NCI-H2107 (cell line): ENCODE measurements at places on chromosomes 13 and 19.

DNA sequence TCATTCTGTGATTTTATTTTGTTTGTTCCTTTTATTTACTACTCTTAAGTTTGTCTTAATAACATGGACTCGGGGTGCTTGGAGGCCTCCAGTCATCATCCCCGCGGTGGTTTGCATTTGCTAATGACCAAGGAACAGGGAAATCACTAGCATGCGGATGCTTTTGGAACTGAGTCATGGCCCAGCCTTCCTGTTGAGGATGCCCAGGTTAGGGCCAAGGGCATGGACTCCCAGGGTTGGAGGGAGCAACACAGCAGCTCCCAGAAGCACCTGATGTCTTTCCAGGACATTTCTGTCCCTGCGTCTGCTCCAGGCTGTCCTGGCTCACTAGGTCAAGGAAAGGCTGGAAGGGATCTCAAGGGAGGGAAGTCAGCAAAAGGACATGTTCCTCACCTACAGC, 423.7 kb upstream of the TSHZ3 start:
- no peak for DNase-seq

- no peak for DNase-seq
Measured at GRCh38 chr13:113448885-113449692, 4.2 kb downstream of the ADPRHL1 start.

GRCh38 chr13:64471916-64472315, 2758.2 kb downstream of the PCDH9 start:
- no peak for DNase-seq

DNA sequence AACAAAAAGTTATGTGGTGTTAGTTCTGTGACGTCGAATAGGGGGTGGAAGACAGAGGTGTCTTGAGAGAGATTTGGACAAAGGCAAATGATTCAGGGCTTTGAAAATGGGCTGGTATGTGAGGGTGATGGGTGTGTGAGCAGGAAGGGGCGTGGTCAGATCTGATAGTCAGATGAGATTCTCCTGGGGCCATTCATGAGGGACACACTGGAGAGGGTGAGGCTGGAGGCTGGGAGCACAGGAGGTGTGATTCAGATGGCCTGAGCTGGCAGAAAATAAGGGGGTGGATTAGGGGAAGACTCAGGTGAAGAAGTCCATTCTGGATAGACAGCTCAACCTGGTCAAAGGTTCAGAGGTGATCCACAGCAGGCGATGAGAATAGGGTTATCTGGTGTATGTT, 28.0 kb downstream of the CYP4F22 start:
- DNase-seq, result no peak

- DNase-seq, result no peak
Measured at GRCh38 chr13:113607889-113608635, 23.5 kb downstream of the TFDP1 start.

DNA sequence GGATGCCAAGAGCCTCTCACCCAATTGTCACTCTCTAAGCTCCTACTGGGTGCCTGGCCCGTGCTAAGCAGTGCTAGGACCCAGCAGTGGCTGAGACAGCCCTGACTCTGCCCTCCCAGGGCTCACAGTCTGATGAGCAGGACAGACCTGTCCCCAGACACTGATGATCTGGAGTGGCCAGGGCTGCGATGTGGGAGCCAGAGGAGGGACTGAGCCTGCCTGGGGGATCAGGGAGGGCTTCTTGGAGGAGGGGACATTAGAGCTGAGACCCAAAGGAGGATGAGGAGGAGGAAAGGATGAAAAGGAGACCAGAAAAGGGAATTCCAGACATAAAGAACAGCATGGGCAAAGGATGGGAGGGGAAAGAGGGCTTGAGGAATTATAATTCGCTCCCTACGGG, 6.6 kb downstream of the ERCC1 start:
- DNase-seq, result no peak

GRCh38 chr13:98798849-98799645, 46.6 kb upstream of the SLC15A1 start:
- DNase-seq, result no peak

GRCh38 chr19:11624069-11624463, 26.8 kb downstream of the ZNF627 start:
- DNase-seq, result no peak

DNA sequence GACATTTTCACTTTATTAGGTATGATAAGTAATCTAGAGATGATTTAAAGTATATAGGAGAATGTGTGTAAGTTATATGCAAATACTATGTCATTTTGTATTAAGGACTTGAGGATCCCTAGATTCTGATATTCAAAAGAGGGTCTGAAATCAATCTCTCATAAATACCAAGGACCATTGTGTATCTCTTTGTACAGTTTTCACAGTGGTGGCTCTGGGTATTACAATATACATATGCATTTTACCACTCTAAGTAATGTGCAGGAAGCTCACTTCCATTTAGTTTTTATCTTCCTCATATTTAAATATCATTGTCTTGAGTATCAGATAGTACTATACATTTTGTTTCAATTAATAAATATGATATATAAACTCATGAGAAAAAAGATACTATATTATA, 862.6 kb upstream of the PCDH20 start:
- no peak for DNase-seq

DNA sequence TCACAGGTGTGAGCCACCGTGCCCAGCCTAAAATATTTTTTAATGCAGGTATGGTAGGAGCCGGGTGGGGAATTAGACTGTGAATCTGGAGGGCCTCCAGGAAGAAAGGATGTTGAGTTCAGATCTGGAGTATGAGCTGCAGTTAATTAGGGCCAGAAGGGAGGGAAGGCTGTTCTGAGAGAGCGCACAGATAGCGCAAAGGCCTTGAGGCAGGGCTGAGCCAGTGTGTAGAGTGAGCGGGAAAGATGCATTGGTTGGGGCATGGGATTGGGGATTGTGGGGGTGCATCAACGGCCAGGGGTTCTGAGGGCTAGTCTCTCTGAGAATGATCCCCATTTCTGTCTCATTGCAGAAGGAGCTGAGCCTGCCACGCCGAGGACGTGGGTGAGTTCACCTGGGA, 9.7 kb downstream of the MAST3 start:
- no peak for DNase-seq

DNA sequence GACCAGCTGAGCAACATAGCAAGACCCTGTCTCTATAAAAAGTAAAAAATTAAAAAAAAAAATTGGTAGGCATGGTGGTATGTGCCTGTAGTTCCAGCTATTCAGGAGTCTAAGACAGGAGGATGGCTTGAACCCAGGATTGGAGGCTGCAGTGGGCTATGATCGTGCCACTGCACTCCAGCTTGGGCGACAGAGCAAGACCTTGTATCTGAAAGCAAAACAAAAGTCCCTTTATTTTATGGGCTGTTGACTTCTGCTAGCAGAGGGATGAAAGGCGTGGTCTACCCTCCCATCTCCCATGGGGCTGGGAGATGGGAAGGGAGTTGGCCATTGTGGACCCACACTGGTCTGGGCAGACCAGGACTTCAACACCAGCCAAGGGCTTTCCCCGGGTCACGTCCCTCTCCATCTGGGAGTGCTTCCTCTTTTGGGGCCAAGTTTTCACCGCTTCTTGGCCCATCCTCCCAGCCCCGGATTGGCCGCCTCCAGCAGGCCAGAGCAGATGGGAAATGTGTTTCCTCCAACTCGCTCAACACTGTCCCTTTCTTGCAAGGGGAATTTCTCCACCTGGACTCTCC, 2.2 kb upstream of the TNFSF9 start:
- no peak for DNase-seq

GRCh38 chr13:48232420-48233045, 473 bp upstream of the ITM2B start:
- no peak for DNase-seq

- no peak for DNase-seq
Measured at GRCh38 chr19:53864308-53864836, 3.3 kb upstream of the MYADM start.

DNA sequence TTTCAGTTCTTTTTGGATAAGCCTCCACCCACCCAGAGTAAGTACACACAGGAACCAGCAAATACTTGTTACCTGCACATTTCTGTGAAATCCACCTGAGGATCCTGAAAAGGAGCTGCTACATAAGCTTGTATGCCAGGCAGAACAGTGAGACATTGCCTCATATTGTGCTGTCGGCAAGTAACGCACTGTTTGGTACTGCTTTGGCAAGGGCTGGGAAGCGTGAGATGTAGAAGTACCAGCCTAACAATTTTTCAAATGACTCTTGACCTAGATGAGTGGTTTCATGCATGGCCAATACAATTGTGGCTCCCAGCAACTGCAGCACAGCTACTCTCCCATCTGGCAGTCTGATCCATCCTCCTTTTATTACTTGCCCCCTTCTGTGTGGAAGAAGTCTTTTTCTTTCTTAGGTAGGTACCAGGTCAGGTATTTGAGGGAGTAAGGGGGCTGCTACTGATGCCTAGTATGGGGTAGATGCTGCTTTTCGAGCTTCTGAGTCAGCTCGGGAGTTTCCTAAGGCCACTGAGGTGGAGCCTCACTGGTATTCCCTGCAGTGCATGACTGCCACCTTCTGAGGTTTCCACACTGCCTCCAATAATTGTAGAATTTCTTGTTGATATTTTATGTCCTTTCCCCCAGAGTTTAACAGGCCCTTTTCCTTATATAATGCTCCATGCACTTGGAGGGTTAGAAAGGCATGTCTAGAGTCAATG, 52.2 kb downstream of the ZNF737 start:
- no peak for DNase-seq

DNA sequence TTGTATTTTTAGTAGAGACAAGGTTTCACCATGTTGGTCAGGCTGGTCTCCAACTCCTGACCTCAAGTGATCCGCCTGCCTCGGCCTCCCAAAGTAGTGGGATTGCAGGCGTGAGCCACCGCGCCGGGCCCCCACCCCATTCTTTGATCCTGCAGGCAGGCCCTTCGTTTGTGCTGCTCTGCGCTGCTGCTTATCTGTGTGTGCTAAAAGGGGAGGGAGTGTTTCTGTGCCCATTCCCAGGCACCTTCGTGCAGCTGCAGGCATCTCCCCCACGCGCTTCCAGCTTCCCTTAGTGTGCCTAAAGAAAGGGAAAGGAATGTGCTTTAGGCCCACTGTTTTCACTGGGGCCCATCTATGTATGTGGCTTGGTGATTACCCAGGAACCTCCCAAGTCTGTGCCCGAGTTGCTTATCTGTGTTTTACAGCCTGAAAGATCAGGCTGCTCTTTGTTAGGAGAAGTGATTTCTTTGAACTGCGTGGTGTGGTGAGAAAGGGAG, 27.2 kb downstream of the EPN1 start:
- DNase-seq, result no peak

GRCh38 chr13:91708558-91708957, 310.1 kb downstream of the GPC5 start:
- DNase-seq, result no peak

GRCh38 chr19:52665027-52665426, 26.9 kb upstream of the ZNF83 start:
- no peak for DNase-seq

GRCh38 chr19:30719999-30720345, 347.8 kb downstream of the ZNF536 start:
- DNase-seq, result no peak

- DNase-seq, result no peak
Measured at GRCh38 chr19:51185069-51185867, 39.6 kb upstream of the CD33 start.

- no peak for DNase-seq
Measured at GRCh38 chr19:29529646-29530539, 4.1 kb downstream of the VSTM2B start.

- DNase-seq, result no peak
Measured at GRCh38 chr19:44856421-44857083, 10.5 kb downstream of the NECTIN2 start.

DNA sequence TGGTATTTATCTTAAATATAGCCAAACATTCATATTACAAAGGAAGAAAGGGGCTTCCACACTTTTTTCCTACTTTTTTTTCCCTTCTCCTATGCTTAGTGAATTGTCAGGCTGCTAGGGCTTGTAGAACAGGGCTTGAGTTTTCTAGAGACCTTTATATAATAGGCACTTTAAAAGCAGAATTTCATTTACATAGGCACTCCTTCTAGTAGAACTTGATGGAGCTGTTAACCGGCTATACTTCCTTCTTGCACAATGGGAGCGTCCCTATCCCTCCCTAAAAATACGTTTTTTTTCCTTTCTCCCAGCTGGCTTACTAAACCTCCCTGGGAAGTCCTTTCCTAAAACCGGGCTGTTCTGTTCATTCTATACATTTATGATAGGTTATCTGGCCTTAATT, 1.1 kb downstream of the TRIM13 start:
- no peak for DNase-seq
